ENCODE measurements at places on chromosomes 4 and X.

DNA sequence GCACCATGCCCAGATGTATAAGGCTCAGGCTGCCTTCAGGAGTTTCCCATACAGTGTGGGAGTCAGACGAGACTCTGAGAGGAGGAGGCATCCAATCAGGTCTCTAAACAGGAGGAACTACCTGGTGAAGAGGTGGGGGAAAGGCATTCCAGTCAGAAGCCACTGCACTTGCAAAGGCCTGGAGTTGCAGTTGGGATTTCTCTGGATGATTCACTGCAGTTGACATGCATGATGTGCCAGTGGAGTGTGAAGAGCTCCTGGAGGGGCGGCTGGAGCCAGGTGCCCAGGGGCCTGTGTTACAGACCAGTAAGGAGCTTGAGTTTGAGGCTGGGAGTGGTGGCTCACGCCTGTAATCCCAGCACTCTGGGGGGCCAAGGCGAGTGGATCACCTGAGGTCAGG is 339.1 kb downstream of the ARHGAP10 start:
- no peak for DNase-seq

GRCh38 chr4:12852338-12853307 is 631.5 kb downstream of the RAB28 start:
- no peak for DNase-seq

DNA sequence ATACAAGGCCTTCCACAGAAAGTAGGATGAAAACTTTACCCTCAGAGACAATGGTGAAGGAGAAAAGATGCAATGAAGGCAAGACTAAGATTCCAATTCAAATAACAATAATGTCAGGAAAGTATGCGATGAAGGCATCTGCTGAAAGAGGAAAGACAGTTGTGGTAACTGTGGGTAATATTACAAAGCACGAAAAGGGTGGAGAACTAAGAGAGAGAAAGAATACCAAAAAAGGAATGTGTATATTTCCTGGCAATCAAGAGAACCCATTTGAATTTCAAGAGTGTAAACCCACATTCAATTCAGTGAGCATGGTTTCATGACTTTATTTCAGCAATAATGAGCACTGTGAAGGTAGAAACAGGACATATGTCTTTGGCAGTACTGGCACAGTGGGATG is 225.5 kb downstream of the PALLD start:
- DNase-seq: no peak

GRCh38 chr4:5656415-5656814 is 51.9 kb downstream of the EVC2 start:
- no peak for DNase-seq

- DNase-seq: no peak
Observed at GRCh38 chrX:28589046-28589445, 1.8 kb downstream of the IL1RAPL1 start.

GRCh38 chr4:98996765-98997068 is 1.2 kb downstream of the METAP1 start:
- DNase-seq: no peak

DNA sequence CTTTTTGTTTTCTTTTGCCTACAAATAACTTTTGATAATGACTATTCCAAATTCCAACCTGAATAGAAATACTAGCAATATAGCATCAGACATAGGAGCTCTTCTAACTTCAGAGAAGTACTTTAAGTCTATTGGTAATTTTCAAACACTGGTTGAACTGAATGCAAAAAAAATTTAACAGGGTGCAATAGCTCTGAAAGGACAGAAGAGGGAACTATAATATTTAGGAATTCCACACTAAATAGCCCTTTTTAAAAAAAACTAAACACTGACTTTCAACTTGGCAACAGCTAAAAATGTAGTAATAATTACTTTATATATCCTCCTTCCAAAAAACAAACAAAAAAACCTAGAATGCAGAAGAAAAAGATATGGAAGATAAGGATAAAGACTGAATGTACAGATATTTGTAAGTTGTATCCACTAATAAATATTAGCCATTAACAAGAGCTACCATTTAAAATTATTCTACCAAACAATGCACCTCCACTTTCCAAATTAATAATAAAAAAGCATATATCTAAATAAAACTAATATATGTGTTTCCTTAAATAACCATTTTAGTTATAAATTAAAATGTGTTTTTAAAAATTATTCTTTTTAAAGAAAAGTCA is 81.4 kb downstream of the FBXW7 start:
- no peak for DNase-seq

GRCh38 chr4:27318740-27319139 is 458.1 kb downstream of the STIM2 start:
- no peak for DNase-seq

- DNase-seq: no peak
Observed at GRCh38 chr4:95215991-95216605, 332.7 kb downstream of the UNC5C start.

GRCh38 chrX:148380107-148380506 is 120.3 kb upstream of the AFF2 start:
- DNase-seq: no peak
